ENCODE measurements at places on chromosomes 13 and 19.

- no peak for DNase-seq
Measured at GRCh38 chr13:113969973-113970611, 3.8 kb downstream of the C13orf46 start.

GRCh38 chr13:72823724-72824123 is 41.8 kb downstream of the PIBF1 start:
- no peak for DNase-seq

- no peak for DNase-seq
Measured at GRCh38 chr13:67964986-67965385, 734.9 kb upstream of the PCDH9 start.

DNA sequence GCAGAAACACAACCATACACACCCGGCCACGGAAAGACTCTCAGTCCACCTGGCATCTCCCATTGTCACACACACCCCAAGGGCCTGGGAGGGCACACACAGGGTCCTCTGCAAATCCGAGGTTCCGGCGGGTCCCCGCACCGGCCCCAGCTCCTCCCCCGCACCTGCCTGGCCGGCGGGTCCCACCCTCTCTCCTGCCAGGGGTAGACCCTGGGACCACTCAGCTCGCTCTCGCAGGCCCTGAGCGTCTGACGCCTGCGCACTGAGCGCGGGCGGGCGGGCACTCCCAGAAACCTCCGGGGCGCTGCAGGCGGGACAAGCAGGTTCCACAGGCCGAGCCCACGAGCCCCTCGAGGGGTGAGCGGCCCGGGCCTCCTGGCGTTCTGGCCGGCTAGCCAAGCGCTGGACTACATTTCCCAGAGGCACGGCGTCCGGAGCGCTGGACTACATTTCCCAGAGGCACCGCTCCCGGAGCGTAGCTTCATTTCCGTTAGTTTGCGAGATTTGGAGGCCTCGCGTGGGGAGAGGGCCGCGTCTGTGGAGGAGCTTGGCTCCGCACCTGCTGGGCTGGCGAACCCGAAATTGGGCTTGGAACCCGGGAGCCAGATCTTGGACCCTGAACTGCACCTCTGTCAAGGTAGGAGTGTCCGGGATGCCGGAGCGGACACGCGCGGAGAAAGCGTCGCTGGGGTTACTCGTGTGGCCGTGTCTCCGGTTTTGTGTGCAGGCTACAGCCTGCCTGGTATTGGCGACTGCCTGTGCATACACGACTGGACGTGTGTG is at the start of gene ZNF420:
TSS of gene ZNF420 (plus strand) at position 500 of the 783 bp plus-strand sequence. CDS start 10,686 bp downstream, outside the sequence.
- DNase-seq: peak; percentile 91

DNA sequence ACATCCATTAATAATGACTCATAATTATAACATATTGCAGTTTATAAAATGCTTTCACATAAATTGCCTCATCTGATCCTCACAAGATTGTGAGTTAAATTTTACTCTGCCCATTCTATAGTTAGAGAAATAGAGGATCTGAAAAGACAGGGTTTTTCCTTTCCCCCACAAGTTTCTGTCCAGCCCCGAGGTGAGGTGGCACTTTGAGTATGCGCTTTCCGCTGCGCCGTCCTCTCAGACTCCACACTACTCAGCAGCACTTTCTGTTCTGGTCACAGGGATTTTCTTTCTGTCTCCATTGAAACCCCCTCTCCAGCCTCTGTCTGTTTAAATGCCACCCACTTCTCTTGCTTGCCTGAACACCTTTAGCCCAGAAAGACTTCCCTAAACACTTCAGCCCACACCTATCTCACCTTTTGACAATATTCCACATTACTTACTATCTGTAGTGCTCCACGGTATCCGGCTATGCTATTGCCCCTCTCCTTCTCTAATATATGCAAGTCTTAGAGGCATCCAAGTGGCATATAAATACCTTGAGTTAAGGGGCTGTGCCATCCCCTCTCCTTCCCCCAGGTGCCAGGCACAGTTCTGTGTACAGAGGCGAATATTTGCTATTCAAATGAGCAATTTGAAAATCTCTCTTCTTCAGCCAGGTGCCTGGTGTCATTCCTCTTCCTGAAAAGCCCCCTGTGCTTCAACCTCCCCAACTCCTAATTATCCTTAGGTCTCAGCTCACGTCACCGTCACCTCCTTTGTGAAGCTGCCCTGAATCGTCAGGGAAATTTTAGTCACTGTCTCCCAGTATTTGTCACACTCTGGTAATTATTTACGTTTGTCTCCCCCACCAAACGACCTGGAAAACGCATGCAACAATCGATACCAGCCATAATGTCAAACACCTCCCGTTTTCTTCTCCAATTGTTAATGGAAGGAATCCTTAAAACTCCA is 268.7 kb downstream of the NHLRC3 start:
- DNase-seq: no peak

GRCh38 chr13:89502286-89502685 is 1831.1 kb downstream of the SLITRK5 start:
- DNase-seq: no peak

- peak; percentile 29 for DNase-seq
Measured at GRCh38 chr19:16445238-16446107, 26.3 kb downstream of the EPS15L1 start.

DNA sequence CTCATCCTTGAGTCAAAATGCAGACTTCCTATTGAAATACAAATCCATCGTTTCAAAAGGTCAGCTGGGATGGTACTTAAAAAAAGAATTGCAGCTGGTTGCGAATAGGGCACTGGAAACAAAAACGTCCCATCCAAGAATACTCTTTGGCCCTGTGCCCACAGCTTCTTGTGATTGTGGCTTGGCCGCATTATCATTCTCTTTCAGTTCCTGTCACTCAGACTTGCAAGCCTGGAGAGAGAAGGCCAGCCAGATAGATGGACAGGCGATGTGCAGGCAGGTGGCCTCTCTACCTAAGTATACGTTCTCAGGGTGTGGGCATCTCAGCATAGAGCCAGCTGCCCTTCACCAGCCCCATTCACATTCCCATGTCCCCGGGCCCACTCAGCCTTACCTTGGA is 208.5 kb upstream of the ZNF536 start:
- DNase-seq: no peak

DNA sequence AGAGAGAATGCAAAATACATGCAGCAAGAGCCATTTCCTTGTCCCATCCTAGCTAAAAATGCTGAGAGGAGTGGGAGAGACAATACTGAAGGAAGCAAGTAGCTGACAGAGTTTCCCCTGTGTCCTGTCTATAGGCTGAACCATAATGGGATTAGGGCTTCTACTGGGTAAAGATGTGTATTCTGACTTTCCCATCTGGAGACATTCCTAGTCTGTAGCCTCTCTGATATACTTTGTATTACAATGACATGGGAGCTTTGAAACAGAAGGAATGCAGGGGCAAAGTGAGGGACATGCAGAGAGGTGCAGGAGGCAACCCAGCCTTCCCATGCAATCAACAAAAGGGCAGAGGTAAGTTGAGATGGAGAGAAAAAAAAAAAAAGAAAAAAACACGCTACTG is 10.5 kb upstream of the GPC6 start:
- no peak for DNase-seq

GRCh38 chr13:31846961-31847752 is 107.8 kb downstream of the RXFP2 start:
- peak; percentile 87 for DNase-seq

All from osteoblast (primary cell).